ENCODE measurements at places on chromosomes 11 and 22.

GRCh38 chr11:122494221-122494620, 161.3 kb upstream of the UBASH3B start:
- DNase-seq = no peak

GRCh38 chr11:87366346-87366745, 328.6 kb downstream of the TMEM135 start:
- no peak for DNase-seq

GRCh38 chr22:49936973-49937757, 18.7 kb downstream of the CRELD2 start:
- no peak for DNase-seq

GRCh38 chr11:315516-315994, 1.7 kb downstream of the IFITM1 start:
- DNase-seq = no peak

DNA sequence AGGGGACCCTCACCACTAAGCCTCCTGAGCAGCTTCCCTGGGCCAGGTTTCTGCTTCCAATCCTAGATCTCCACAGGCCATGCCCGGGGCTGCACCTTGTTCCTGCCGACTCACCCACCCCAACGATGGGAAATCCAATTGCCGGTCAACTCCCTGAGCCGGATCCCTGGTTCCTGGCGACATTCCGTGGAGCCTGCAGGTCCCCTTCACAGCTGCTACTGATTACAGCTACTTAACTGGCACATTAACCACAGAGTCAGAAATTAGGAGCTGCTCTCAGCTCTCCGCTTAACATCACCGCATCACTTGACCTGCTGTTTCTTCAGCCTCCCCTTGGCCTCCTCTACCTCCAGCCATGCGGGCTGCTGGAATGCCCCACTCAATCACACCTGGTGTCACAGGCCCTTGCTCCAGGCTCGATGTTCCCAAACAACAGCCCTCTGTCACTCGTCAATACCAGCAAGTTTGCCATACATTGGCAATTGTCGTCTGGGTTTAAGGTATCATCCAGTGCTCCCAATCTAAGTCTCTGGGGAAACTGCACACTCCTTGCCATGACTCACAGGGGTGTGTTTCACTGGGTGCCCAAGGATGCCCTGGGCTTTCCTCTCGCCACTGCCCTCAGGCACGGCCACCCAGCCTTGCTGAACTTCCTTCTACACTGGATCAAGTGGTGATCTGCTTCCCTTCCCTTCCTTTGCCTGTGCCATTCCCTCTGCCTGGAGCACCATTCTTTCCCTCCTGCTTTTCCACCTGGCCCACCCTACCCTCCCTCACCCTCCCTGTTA, 181.0 kb downstream of the MN1 start:
- DNase-seq = no peak

- peak; percentile 76 for DNase-seq
These were observed 203.8 kb downstream of the DLG2 start for GRCh38 chr11:85423316-85423715.

- DNase-seq = no peak
These were observed 137.7 kb downstream of the WT1 start for GRCh38 chr11:32297611-32298011.

GRCh38 chr11:34773211-34773610, 143.0 kb downstream of the APIP start:
- DNase-seq = no peak

- peak; percentile 19 for DNase-seq
These were observed 1.7 kb downstream of the C11orf96 start for GRCh38 chr11:43943931-43944751.

DNA sequence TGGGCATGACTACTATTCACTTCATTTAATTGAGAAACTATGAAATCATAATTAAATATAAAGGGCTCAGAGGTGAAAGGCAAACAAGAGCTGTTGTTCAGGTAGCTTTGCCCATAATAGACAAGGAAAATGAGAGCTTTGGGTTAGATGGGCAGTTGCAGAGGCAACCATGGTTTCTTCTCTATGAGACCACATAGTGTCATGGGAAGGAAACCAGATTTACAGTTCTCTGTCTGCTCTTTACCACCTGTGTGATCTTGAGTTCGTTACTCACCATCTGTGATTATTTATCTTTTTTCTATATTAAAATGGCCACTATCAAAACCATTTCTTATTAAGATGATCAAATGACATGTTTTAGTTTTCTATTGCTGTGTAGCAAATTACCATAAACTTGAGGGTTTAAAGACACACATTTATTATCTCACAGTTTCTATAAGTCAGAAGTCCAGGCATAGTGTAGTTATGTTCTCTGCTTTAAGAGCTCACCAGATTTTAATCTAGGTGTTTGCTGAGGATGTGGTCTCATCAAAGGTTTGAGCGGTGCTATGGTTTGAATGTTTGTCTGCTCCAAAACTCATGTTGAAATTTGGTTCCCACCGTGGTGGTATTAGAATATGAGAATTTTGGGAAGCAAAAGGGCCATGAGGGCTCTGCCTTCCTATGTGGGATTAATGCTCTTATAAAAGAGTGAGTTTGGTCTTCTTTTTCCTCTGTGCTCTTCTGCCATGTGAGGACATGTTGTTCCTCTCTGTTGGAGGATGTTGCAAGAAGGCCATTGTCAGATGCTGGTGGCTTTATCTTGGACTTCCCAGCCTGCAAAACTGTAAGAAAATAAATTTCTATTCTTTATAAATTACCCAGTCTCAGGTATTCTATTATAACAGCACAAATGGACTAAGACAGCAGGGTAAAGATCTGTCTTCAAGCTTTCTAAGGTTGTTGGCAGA, 38.2 kb downstream of the OR2AG2 start:
- no peak for DNase-seq

- peak; percentile 49 for DNase-seq
These were observed 40.1 kb upstream of the CLMP start for GRCh38 chr11:123235117-123235655.

DNA sequence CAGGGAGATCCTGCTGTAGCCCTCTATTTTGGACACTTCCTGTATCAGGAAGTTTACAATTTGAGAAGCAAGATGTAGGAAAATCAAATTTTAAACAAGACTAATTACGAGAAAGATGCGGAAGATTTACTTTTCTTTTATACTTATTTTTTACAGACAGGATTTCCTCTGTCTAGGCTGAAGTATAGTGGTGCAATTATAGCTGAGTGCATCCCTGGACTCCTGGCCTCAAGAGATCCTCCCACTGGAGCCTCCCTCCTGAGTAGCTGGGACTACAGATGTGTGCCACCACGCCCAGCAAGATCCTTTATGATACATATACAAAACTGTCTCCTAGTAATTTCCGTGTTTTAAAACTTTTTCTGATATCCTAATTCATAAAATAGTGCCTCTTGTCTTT, 17.2 kb upstream of the CARD18 start:
- DNase-seq = no peak

DNA sequence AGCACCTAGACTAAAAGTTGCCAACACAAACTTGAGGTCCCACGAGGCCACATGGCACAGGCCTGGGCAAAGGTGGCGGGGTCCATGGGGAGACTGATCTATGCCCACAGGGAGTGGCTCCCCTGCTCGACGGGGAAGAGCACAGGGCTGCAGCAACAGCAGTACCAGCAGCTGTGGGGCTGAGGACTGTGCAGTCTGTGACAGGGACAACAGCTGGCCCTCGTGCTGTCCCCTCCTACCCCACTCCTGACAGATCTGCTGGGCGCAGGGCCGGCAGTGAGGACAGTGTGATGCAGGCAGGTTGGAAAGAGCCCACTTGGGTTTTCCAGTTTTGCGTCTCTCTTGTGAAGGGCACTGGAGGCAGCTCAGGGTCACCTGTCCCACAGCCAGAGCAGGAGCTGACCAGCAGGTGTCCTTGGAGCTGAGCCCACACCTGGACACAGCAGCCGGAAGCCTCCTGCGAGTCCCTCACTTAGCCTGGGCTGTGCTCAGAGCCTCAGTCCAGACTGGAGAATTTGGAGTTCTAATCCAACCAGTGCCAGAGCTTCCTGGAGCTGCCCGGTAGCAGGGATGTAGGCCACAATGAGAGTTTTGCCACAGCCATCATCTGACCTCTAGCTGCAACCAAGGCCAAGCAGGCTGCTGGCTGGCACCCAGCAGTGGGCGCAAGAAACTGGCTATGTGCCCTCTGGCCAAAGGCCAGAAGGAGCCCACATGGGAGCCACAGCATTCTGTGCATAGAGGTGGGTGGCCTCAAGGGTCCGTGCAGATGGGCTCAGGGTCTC, 3.6 kb upstream of the GAS2L1 start:
- no peak for DNase-seq

- no peak for DNase-seq
These were observed 83.5 kb downstream of the DSCAML1 start for GRCh38 chr11:117713538-117713991.

GRCh38 chr11:46383404-46383758, 1.9 kb downstream of the MDK start:
- no peak for DNase-seq

GRCh38 chr11:130834886-130835285, 81.4 kb downstream of the SNX19 start:
- no peak for DNase-seq

GRCh38 chr11:106451228-106451922, 373.9 kb downstream of the AASDHPPT start:
- DNase-seq = no peak

DNA sequence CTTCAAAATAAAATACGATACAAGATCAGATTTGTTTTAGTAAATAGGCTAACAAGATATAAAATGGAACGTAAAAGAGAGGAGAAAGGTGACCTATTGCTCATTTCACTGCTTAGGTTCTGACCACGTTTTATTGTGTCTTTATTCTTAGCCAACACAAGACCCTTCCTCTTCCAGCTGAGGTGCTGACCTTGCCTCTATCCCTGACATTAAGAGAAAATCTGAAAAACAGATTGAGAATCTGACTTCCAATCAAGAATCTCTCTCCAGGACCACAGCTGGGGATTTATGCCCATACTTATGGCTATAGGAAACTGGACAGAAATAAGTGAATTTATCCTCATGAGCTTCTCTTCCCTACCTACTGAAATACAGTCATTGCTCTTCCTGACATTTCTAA, at the start of gene OR10A5:
Gene OR10A5, plus strand, starts transcription at position 301 of the 400 bp plus-strand sequence. Its CDS starts 0 bp downstream, at position 301.
- DNase-seq = no peak

- DNase-seq = no peak
These were observed 4.5 kb downstream of the LMNTD2 start for GRCh38 chr11:555780-556661.

GRCh38 chr11:128323381-128323780, 264.0 kb downstream of the ETS1 start:
- peak; percentile 22 for DNase-seq

DNA sequence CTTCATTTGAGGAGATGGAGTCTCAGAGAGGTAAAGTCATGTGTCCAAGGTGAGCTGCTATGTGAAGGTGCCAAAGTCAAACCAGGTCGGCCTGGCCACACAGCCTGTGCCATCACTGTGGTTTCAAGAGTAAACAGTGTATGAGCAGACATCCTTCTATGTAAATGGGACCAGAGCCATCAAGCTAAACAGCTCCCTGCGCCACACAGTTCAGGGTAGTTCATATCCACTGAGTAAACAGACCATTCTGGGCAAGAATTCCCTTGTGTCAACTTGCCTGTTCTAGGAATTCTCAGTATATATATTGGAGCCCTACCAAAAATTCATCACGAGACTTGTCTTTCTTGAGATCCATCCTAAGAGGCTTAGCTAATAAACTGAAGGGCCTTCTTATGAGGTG, 77.5 kb downstream of the AMOTL1 start:
- no peak for DNase-seq

DNA sequence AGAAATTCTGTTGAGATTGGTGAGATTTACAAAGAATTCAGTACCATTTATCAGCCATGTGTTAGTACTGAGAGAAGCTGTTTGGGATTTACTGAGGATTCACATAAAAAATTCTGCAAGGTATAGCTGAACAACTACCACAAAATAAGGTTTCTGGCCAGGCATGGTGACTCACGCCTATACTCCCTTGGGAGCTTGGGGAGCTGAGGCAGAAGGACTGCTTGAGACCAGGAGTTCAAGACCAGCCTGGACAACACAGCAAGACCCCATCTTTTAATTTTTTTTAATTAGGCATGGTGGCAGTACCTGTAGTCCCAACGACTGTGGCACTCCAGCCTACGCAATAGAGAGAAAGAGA, 86.7 kb downstream of the SIK3 start:
- no peak for DNase-seq

- no peak for DNase-seq
These were observed 723.3 kb downstream of the NTM start for GRCh38 chr11:132093536-132094259.

DNA sequence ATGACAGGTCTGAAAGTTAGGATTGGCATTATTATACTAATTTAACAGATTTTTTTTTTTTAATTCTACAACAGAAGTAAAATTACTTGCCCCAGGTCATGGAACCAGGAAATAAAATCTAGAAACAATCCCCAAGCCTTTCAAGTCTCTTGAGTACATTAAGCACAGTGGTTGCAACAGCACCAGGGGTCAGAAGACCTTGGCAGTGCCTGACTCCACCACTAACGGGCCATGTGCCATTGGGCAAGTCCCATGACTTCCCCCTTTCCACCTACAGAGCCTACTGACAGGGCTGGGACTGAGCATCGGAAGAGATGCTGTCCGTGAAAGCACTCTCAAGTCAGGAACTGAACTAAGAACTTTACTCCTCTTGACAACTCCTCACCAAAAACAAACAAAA, 98.6 kb upstream of the AKIP1 start:
- DNase-seq = no peak

GRCh38 chr11:22774716-22775115, 54.9 kb downstream of the SVIP start:
- no peak for DNase-seq

- no peak for DNase-seq
These were observed 39.8 kb downstream of the MIAT start for GRCh38 chr22:26697151-26697550.

DNA sequence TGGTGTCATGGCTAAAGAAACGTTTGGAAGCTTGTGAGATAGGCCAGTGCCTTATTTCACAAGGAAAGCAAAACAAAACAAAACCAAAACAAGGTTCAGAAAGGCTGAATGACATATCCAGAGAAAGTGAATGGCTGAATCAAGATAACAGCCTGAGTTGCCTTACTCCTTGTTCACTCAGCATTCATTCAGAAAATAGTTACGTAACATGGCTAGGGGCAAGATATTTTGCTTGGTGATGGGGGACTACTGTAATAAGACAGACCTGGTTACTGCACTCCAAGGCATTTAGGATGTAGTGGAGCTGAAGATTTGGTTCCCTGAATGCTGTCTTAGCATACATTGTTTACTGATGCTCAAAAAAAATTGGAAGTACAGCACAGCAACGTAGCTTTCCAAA, 47.7 kb downstream of the C11orf91 start:
- no peak for DNase-seq

- no peak for DNase-seq
These were observed 2.7 kb downstream of the SLC43A1 start for GRCh38 chr11:57512646-57513451.

- DNase-seq = no peak
These were observed 3.1 kb upstream of the TMEM218 start for GRCh38 chr11:125114518-125114917.

GRCh38 chr11:125110506-125110905, 920 bp downstream of the TMEM218 start:
- no peak for DNase-seq

GRCh38 chr11:63768237-63769041, at the start of gene ZFTA:
Gene ZFTA (minus strand): TSS chr11:63768775. CDS start chr11:63768622, 153 bp downstream.
- peak; percentile 76 for DNase-seq

GRCh38 chr11:87437844-87438223, 400.1 kb downstream of the TMEM135 start:
- DNase-seq = no peak

GRCh38 chr11:2393111-2393868, 7.3 kb upstream of the TSSC4 start:
- DNase-seq = no peak

GRCh38 chr11:64745521-64746328, 1.8 kb upstream of the RASGRP2 start:
- peak; percentile 71 for DNase-seq

All from WERI-Rb-1 (cell line).